Smooth muscle cell of the pulmonary artery (primary cell): ENCODE measurements at places on chromosomes 6 and 20. TPM values are rescaled to one million over a fixed set of nuclear protein-coding genes. Genes with fewer than 3 reads are reported as not detected.

The ENPP3 gene
- 0.13 and 0.23 TPM in 2 replicates for total RNA-seq

The RAB44 gene
- 0.03 TPM in 1 of 2 replicates, not detected in the other for total RNA-seq

The COL9A3 gene
- 0.39 and 0.50 TPM in 2 replicates for total RNA-seq

The PSORS1C2 gene
- not detected in 2 replicates for total RNA-seq

The SYCP2 gene
- total RNA-seq, result 0.36 and 1.2 TPM in 2 replicates

The DNAH8 gene
- total RNA-seq, result under 0.01 TPM in 1 of 2 replicates, not detected in the other

The SLC17A3 gene
- total RNA-seq, result not detected in 2 replicates

The ENPP1 gene
- 4.8 and 37.4 TPM in 2 replicates for total RNA-seq

The NEURL2 gene
- 3.8 and 4.5 TPM in 2 replicates for total RNA-seq

The RAMACL gene
- total RNA-seq, result 1.6 and 2.0 TPM in 2 replicates

The MDC1 gene
- total RNA-seq, result 10.8 and 12.7 TPM in 2 replicates

The WFDC12 gene
- not detected in 2 replicates for total RNA-seq

The EYA2 gene
- 0.03 and 0.07 TPM in 2 replicates for total RNA-seq

The ECT2L gene
- total RNA-seq, result 0.07 TPM in 1 of 2 replicates, not detected in the other

The ETV7 gene
- total RNA-seq, result 0.59 and 0.79 TPM in 2 replicates

The LAMA2 gene
- 75.8 and 85.8 TPM in 2 replicates for total RNA-seq

The BACH2 gene
- total RNA-seq, result 0.07 and 0.17 TPM in 2 replicates

The VGLL2 gene
- total RNA-seq, result not detected in 2 replicates

The SAPCD1 gene
- 0.78 and 0.79 TPM in 2 replicates for total RNA-seq

The MOG gene
- not detected in 2 replicates for total RNA-seq

The ADGRF4 gene
- total RNA-seq, result 0.07 and 0.10 TPM in 2 replicates

The SLC17A9 gene
- 21.0 and 25.4 TPM in 2 replicates for total RNA-seq

The MMP24 gene
- total RNA-seq, result 0.98 and 2.0 TPM in 2 replicates

The OR12D3 gene
- not detected in 2 replicates for total RNA-seq

The PRDM13 gene
- total RNA-seq, result 0.07 TPM in 1 of 2 replicates, not detected in the other

The TBXT gene
- total RNA-seq, result not detected in 2 replicates

The BPIFB1 gene
- 0.07 TPM in 1 of 2 replicates, not detected in the other for total RNA-seq

The MAP7 gene
- 0.76 and 1.3 TPM in 2 replicates for total RNA-seq

The C6orf132 gene
- 0.66 and 2.5 TPM in 2 replicates for total RNA-seq

The GPLD1 gene
- 0.33 and 0.46 TPM in 2 replicates for total RNA-seq

The MEI4 gene
- total RNA-seq, result not detected in 2 replicates

The MLIP gene
- 0.26 and 0.40 TPM in 2 replicates for total RNA-seq

The FAM217A gene
- not detected in 2 replicates for total RNA-seq
